ENCODE measurements at places on chromosomes 3 and 15.
A peak's percentile ranks its signal among the peaks of the same experiment; 100 is the strongest.

GRCh38 chr3:184546252-184546651 lies 15.3 kb upstream of the EPHB3 start:
- DNase-seq = peak; percentile 58

GRCh38 chr15:45157974-45158373 lies 28.2 kb downstream of the DUOX1 start:
- DNase-seq = peak; percentile 88

GRCh38 chr3:113590983-113591382 lies 58.6 kb downstream of the SIDT1 start:
- DNase-seq = no peak

GRCh38 chr3:151199554-151200438 lies 3.2 kb downstream of the GPR171 start:
- DNase-seq = no peak

- DNase-seq = peak; percentile 57
These were observed 184.1 kb downstream of the ADAMTSL3 start for GRCh38 chr15:83837945-83838571.

All from globus pallidus (tissue), 1 donor.